NCI-H1417 treated with DMSO at 0.1 percent for 48 hours (cell line): ENCODE measurements at places on chromosomes 7 and 10.

DNA sequence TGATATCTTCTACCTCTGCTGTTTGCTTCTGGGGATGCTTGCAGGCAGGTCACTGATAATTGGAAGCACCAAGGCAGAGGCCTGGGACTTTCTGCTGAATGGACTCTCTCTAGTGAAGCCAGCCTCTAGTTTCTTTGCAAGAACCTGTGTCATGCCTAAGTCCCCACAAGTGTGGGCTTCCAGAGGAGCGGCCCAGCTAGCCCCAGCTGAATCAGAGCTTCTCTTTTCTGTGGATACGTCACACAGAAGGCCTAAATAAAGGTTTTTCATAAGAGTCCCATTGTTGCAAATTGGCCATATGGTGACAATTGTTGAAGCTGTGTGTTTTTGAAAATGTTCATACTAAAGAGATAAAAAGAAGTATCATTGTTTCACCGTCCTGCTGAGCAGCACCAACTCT lies 6.8 kb upstream of the OPALIN start:
- DNase-seq, result no peak

DNA sequence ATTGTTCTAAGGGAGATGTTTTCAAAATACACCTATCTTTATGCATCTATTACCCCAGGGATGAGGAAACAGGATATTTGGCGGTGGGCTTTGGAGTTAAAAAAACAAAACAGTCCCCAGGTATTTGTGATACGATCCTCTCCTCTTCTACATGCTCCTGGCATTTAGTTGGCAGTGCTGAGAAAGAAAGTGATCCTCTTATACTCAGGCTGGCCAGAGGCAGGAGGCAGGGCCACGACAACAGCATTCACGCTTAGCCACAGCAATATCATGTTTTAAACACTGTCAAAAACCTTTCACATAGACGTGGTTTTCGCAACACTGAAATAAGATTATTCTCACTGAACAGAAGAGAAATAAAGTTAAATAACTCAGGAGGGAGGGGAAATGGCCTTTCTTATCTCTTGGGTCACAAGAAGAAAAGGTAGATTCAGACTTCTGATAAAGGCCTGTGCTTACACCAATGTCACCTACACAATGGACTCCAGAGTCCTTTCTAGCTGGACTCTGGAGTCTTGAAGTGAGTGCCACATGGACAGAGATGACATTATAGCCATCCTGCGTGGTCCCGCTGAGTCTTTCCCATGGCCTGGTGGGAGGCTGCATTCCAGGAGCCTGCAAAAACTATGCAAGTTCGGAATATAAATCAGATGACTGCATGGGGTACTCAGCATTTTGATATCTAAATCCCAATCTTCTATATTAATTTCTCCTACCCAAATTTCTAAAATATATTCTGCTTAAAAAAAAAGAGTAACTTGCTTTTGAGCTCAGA lies 88.7 kb downstream of the PIP4K2A start:
- DNase-seq, result no peak

DNA sequence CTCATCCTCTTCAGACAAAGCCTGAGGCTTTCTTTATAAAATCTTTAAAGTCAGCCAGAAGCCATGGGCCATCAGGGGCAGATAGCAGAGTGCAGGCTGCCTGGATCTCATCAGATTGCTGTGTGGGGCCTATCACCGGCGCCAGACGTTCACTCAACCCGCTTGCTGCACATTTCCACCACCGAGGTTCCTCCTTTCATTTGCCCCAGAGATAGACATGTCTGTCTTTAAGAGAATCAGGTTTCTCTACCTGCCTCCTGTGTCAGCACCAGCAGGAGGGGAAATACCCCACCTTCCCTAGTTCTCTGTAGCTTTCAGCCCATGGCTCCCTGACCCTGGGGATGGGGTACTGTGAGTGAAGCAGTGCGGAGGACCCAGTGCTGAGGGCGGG lies 22.0 kb downstream of the SLC18A2 start:
- no peak for DNase-seq

- DNase-seq, result no peak
These were observed 10.9 kb downstream of the LIMK1 start for GRCh38 chr7:74094224-74095101.

DNA sequence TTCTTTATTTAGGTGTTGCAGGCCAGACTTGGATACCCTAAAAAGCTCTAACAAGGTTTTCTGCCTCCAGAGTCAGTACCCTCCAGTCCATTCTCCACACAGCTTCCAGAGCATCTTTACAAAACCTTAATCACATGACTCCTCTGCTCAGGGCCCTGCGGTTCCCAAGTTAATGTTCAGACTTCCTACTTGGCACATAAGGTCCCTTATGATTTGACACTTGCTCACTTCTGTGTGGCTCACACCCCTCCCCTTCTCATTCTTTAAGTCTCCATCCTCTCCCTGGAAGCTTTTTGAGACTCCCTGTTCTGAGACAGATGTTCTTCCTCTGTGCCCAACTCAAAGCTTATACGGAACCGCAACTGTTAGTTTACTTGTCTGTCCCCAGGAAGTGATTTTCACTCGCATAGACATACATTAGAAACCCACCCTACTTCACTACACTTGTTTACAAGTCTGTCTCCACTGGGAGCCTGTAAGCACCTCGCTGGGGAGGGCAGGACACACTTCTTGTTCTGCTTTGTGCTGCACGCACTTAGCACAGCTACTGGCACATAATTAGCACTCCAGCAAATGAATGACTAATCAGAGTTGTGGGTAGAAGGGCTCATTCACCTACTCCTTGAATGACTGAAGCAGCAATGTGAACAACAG lies 154.3 kb upstream of the LAMB4 start:
- no peak for DNase-seq
